ENCODE measurements at places on chromosomes 7 and 10. TPM values are rescaled to one million over a fixed set of nuclear protein-coding genes. Genes with fewer than 3 reads are reported as not detected.

Gene LRIT1
- total RNA-seq: not detected

Gene CC2D2B
- 0.22 TPM for total RNA-seq

Gene CHST3
- total RNA-seq: 0.16 TPM

Gene SCIN
- 0.10 TPM for total RNA-seq

Gene PPP2R2D
- 32.5 TPM for total RNA-seq

- no peak for DNase-seq
- H3K36me3 ChIP-seq: peaks cover 2% of the 10 kb centered on the region
- H3K27me3 ChIP-seq: peaks cover 11% of the 10 kb centered on the region
These were observed 78.5 kb upstream of the LYZL1 start for GRCh38 chr10:29210266-29210868.

DNA sequence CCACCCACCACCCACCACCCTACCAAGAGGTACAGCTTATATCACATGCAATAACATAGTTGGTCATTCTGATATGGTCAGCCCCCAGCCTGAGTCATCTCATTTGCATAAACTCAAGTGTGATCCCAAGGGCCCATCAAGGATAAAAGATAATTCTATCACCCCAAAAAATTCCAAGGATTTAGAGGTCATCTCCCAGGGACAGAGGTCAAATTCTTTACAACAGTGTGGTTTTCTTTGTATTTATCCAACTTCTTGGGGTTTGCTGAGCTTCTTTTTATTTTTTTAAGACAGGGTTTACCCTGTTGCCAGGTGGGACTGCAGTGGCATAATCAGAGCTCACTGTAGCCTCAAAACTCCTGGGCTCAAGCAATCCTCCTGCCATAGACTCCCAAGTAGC, 9.4 kb upstream of the GTPBP10 start:
- H3K36me3 ChIP-seq: no peaks in the 10 kb centered on the region
- no peak overlapping the region for H3K27ac ChIP-seq
- H3K4me3 ChIP-seq: no peak overlapping the region
- peaks cover 6% of the 10 kb centered on the region for H3K27me3 ChIP-seq
- DNase-seq: no peak

DNA sequence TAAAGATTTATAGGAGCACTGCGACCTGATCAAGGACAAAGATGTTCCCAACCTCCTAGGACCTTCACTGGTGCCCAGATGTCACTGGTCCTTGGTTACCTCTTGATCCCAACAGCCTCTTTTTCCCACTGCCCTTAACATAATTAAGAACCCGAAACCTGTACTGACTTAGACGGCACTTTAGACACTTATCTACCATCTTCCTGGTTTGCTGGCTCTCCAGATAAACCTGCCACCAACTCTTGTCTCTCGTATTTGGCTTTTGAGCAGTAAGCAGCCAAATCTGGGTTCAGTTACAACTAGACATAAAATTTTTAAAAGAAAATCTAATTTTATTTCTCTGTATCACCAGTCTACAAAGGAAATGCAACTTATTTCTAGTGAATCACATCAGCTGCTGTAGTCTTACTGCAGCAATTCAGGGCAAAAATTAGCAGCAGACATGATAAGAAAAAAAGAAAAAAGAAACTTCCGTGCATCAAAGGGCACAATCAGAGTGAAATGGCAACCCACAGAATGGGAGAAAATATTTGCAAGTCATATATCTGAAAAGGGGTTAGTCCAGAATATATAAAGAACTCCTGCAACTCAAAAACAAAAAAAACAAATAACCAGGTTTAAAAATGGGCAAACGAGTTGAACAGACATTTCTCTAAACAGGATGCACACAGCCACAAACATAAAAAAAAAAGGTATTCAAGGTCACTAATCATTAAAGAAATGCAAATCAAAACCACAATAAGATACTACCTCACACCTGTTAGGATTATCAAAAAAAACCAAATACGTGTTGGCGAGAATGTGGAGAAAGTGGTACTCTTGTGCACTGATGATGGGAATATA, 9.4 kb downstream of the ASB13 start:
- no peaks in the 10 kb centered on the region for H3K36me3 ChIP-seq
- peaks cover 53% of the 10 kb centered on the region for H3K4me1 ChIP-seq
- H3K27ac ChIP-seq: no peak overlapping the region
- DNase-seq: no peak

- H3K4me3 ChIP-seq: no peak overlapping the region
- H3K4me1 ChIP-seq: no peaks in the 10 kb centered on the region
- no peak overlapping the region for H3K27ac ChIP-seq
- no peaks in the 10 kb centered on the region for H3K27me3 ChIP-seq
- no peaks in the 10 kb centered on the region for H3K36me3 ChIP-seq
These were observed 618.9 kb upstream of the IGFBP3 start for GRCh38 chr7:46539892-46540483.

GRCh38 chr7:37495574-37496184, 47.0 kb upstream of the ELMO1 start:
- no peaks in the 10 kb centered on the region for H3K36me3 ChIP-seq
- H3K4me1 ChIP-seq: peaks cover 9% of the 10 kb centered on the region
- no peaks in the 10 kb centered on the region for H3K27me3 ChIP-seq

DNA sequence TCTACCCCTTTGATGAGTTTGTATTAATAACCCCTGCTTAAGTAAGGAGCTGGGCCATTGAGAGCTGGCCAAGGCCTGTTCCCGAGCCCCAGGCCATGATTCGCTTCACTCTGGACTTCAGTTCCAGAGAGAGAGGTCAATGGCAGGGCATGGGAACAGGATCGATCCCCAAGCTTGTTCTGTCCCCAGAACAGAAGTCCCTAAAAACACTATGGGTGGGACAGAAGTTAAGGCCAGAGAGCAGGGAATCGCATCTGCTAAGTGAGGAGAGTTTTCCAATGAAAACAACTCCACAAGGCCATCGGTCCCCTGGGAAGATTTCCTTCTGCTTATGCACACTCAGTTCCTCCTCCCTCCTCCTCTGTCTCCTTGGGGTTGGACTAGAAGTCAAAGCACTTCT, 159.6 kb downstream of the LSM5 start:
- no peaks in the 10 kb centered on the region for H3K4me1 ChIP-seq
- H3K36me3 ChIP-seq: no peaks in the 10 kb centered on the region
- H3K27ac ChIP-seq: no peak overlapping the region
- no peak overlapping the region for H3K4me3 ChIP-seq
- DNase-seq: no peak
- no peaks in the 10 kb centered on the region for H3K27me3 ChIP-seq

DNA sequence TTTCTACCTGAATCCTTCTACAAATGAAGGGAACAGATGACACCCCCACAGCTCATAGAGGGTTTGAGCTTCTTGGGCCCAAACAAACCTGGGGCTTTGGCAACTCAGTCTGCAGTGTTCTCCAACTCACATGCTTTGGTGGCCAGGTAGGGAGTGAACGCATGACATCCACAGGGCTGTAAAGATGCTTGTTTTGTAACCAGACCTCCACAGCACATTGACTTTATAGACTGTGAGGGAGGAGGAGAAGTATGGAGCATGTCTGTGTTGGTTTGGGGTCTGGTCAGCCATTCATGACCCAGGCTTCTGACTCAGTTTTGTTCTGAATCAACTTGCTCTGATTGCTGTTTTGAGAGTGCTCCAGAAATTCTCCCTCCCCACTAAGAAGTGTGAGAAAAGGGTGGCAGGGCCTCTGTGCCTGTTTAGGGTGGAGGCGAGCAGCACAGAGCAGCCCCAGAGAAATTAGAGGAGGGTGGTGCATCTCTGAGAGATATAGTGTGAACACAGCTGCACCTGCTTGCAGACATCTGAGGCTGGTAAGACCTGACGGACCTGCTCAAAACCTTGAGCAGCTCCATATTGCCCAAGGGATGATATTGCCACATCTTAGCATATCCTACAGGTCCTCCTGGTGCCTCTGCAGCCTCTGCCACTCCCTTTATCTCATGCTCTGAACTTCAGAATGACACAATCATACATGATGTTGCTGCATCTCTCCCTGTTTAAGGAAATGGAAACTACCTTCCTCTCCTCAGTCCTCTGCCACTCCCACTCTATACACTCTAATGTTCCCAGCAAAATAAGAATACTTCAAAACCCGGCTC, 287.7 kb downstream of the ABCA13 start:
- no peak overlapping the region for H3K27ac ChIP-seq
- H3K4me3 ChIP-seq: no peak overlapping the region
- no peaks in the 10 kb centered on the region for H3K4me1 ChIP-seq
- H3K36me3 ChIP-seq: no peaks in the 10 kb centered on the region
- no peak for DNase-seq
- H3K27me3 ChIP-seq: no peaks in the 10 kb centered on the region

- no peaks in the 10 kb centered on the region for H3K27me3 ChIP-seq
- H3K4me3 ChIP-seq: no peak overlapping the region
- H3K27ac ChIP-seq: no peak overlapping the region
- DNase-seq: no peak
- H3K4me1 ChIP-seq: no peaks in the 10 kb centered on the region
These were observed 679.7 kb upstream of the AUTS2 start for GRCh38 chr7:68918621-68919020.

GRCh38 chr10:87864496-87865059, 1.2 kb downstream of the PTEN start:
- DNase-seq: no peak
- H3K36me3 ChIP-seq: peaks cover 17% of the 10 kb centered on the region
- H3K27me3 ChIP-seq: no peaks in the 10 kb centered on the region
- H3K4me1 ChIP-seq: peaks cover 57% of the 10 kb centered on the region
- H3K27ac ChIP-seq: peak overlapping the region; percentile 88
